ENCODE measurements at places on chromosomes 1 and 21. TPM values are rescaled to one million over a fixed set of nuclear protein-coding genes. Genes with fewer than 3 reads are reported as not detected.
A peak's percentile ranks its signal among the peaks of the same experiment; 100 is the strongest.

FAAH gene
- total RNA-seq, result 30.9 TPM

PDZK1IP1 gene
- total RNA-seq, result 41.2 TPM

AADACL4 gene
- total RNA-seq, result not detected

CHTOP gene
- 63.5 TPM for total RNA-seq

GBP4 gene
- 32.9 TPM for total RNA-seq

POGZ gene
- total RNA-seq, result 96.3 TPM

NTMT2 gene
- not detected for total RNA-seq

ACOT7 gene
- 22.8 TPM for total RNA-seq

SLC2A5 gene
- total RNA-seq, result 0.98 TPM

XCL1 gene
- 0.90 TPM for total RNA-seq

NCF2 gene
- total RNA-seq, result 144 TPM

SEMA4A gene
- total RNA-seq, result 30.7 TPM

GRCh38 chr1:24562625-24563024 lies 6.7 kb downstream of the NCMAP start:
- H3K4me3 ChIP-seq, result no peak overlapping the region
- peaks cover 9% of the 10 kb centered on the region for H3K27me3 ChIP-seq
- H3K27ac ChIP-seq, result no peak overlapping the region
- H3K4me1 ChIP-seq, result no peaks in the 10 kb centered on the region
- DNase-seq, result peak; percentile 42

DNA sequence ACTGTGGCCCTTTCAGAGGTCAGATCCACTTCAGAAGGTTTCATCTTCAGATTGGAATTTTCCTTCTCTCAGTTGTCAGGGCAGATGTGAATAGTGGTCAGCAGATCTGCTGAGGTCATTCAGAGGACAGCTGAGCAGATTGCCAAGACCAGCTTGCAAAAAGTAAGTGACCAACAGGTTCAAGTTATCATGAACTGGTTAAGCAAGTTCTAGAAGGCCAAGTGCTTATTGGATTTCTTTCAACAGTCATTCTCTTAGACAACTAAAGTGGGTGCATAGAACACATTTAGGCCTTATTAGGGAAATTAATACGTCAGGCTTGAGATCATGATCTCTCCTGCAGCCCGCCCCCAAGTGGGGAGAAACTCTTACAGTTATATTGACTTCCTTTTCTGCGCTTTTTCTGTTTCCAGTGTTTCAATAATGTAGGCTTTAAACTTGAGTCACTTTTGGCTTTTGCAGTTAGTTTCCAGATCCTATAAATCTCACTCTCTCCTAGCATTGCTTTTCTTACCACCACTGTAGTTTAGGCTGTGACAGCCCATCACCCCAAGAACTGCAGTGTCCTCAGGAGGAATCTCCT lies 96.4 kb downstream of the C1orf21 start:
- no peaks in the 10 kb centered on the region for H3K27me3 ChIP-seq
- H3K27ac ChIP-seq, result peak overlapping the region; percentile 48
- H3K36me3 ChIP-seq, result peaks cover 1% of the 10 kb centered on the region
- no peak for DNase-seq

DNA sequence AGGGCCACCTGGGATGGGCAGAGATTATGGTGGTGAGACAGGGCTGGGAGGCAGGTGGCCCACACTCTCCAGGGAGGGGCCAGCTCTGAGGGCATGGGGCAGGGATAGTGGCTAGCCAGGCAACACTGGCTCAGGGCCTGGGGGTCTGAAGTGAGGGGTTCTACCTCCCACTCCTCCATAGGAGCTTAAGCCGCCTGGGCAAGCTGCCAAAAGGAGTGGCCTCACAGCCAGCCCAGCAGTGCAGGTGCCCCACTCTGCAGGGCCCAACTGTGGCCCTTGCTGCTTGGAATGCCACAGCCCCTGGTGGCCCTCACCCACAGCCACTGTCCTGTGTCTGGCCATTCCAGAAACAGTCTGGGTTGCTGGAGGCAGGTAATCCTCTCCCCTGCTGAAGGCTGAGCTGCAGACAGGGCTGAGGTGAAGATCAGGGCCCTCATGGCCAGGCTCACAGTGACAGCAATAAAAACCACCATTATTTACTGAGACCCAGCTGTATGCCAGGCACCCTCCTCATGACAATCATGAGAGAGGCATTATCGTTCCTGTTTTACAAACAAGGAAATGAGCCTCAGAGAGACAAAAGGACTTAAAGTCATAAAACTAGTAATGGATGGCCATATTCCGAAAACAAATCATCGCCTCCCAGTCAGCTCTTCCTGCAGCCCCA lies 31.0 kb downstream of the KIF21B start:
- no peak for DNase-seq
- H3K4me3 ChIP-seq, result no peak overlapping the region
- H3K27me3 ChIP-seq, result no peaks in the 10 kb centered on the region
- no peak overlapping the region for H3K27ac ChIP-seq

GRCh38 chr1:155170101-155170785 lies 2.9 kb downstream of the KRTCAP2 start:
- H3K27me3 ChIP-seq, result no peaks in the 10 kb centered on the region
- peaks cover 24% of the 10 kb centered on the region for H3K4me1 ChIP-seq
- no peak overlapping the region for H3K4me3 ChIP-seq
- H3K27ac ChIP-seq, result no peak overlapping the region

DNA sequence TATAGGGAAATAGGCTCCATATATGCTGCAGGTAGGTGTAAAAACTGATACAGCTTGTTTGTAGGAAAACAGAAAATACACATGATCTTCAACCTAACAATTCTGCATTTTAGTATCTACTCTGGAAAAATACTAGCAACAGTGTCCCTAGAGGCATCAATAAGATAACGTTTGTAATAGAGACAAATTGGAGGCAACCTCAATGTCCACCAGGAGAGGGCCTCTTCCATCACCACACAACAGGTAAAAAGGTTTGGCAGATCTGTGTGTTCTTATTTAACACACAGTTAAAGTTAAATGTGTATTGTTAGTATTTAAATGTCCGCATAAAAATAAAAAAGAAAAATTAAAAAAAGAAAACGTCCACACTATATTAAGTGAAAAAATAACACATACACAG lies 5.4 kb downstream of the EIF2D start:
- no peak overlapping the region for H3K27ac ChIP-seq
- no peak overlapping the region for H3K4me3 ChIP-seq
- DNase-seq, result no peak

- no peak overlapping the region for H3K4me3 ChIP-seq
- no peaks in the 10 kb centered on the region for H3K27me3 ChIP-seq
- H3K4me1 ChIP-seq, result no peaks in the 10 kb centered on the region
- no peak for DNase-seq
Observed at GRCh38 chr21:45892916-45893739, 88.4 kb upstream of the COL6A1 start.

GRCh38 chr1:78171736-78172590 lies 126.2 kb downstream of the GIPC2 start:
- no peak for DNase-seq
- H3K27me3 ChIP-seq, result no peaks in the 10 kb centered on the region
- no peaks in the 10 kb centered on the region for H3K4me1 ChIP-seq
- no peak overlapping the region for H3K27ac ChIP-seq
- H3K4me3 ChIP-seq, result no peak overlapping the region

DNA sequence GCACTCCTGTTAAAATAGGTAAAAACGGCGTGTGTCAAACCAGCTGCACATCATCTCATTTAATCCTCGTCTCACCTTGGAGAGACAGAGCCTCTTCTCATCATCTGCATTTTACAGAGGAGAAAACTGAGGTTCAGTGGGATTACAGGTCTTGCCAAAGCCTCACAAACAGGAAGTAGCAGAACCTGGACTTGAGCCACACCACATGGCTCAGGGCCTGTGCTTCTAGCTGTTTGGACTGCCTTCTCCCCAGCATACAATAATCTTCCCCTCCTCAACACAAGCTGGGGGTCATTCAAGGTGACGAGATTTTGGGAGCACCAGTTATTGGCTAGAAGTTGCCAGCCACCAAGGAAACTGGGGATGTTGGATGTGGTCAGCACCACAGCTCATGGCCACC lies 167.9 kb upstream of the ZC3H12A start:
- H3K4me1 ChIP-seq, result no peaks in the 10 kb centered on the region
- H3K4me3 ChIP-seq, result no peak overlapping the region
- no peaks in the 10 kb centered on the region for H3K36me3 ChIP-seq

GRCh38 chr1:54547601-54548388 lies at the start of gene ACOT11:
TSS of gene ACOT11 (plus strand) at chr1:54548228. CDS start at chr1:54548310, 82 bp downstream.
- peak within 1 kb of the TSS; percentile 30 for H3K27ac ChIP-seq
- peak; percentile 82 for DNase-seq
- H3K4me3 ChIP-seq, result peak within 1 kb of the TSS; percentile 25

DNA sequence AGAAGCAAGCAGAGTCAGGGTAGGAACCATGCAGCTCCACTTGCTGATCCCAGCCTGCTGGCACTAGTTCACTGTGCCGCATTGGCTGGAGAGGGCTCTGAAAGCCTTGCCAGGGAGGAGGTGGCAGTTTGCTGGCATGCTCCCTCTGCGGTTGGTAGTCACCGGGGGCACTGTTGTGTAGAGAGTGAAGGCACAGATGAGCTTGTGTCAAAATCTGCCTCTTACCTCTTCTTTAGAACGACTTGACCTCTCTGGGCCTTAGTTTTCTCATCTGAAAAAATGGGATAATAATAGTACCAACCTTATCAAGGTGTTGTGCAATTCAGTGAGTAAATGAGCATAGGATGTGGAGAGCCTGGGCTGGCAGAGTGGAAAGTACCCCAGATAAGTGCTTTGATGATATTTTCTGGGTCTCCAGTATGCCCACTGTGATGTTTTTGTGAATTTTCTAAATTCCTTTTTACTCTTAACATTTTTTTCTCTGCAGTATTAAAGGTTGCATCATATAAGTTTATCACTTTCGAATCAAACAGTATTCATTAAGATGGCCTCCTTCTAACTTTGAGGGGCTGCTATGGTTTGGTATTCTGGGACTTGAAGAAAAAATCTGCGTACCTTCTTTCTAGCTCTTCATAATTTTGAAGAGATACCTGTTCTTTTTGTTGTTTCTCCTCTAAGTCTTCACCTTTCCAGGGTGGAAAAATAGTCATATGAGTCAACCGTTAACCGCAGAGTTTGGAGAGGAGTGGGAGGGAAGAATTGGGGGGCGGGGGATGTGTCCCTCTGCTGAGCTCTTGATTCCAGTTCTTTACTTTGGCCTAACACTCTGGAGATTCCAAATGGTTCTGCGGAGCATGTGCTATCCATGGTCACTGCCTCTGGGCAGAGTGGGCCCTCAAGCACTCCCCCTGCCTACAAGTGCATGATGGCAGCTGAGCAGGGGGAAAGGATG lies 26.8 kb downstream of the SZRD1 start:
- no peak overlapping the region for H3K27ac ChIP-seq
- H3K4me1 ChIP-seq, result peaks cover 24% of the 10 kb centered on the region
- peaks cover 48% of the 10 kb centered on the region for H3K36me3 ChIP-seq
- no peak for DNase-seq

GRCh38 chr1:47411436-47411835 lies 4.6 kb upstream of the FOXE3 start:
- H3K4me1 ChIP-seq, result no peaks in the 10 kb centered on the region
- H3K36me3 ChIP-seq, result no peaks in the 10 kb centered on the region
- DNase-seq, result no peak
- H3K4me3 ChIP-seq, result no peak overlapping the region
- H3K27ac ChIP-seq, result no peak overlapping the region

DNA sequence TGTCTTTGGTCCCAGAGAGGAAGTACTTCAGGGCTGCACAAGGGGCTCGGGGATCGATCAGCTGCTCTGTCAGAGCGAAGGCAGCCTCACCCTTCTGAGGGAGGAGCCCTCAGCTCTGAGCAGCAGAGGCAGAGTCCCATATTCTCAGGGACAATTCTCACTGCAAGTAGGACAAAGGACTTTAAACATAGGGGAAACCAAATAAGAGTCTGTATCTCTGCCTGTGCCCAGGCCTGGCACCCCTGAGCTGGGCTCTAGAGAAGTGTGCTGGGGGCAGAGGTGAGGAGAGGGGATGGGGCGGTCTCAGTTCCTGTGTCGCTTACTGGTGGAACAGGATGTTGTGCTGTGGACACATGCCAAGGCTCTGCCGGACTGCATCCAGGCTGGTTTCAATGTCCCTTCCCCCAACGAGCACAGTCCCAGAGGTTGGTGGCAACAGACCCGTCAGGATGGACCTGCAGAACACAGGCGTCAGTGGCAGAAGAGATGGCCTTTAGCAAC lies 76.6 kb downstream of the ABCA4 start:
- H3K36me3 ChIP-seq, result no peaks in the 10 kb centered on the region
- peak; percentile 78 for DNase-seq
- peak overlapping the region; percentile 70 for H3K27ac ChIP-seq
- peaks cover 44% of the 10 kb centered on the region for H3K4me1 ChIP-seq
- no peak overlapping the region for H3K4me3 ChIP-seq

DNA sequence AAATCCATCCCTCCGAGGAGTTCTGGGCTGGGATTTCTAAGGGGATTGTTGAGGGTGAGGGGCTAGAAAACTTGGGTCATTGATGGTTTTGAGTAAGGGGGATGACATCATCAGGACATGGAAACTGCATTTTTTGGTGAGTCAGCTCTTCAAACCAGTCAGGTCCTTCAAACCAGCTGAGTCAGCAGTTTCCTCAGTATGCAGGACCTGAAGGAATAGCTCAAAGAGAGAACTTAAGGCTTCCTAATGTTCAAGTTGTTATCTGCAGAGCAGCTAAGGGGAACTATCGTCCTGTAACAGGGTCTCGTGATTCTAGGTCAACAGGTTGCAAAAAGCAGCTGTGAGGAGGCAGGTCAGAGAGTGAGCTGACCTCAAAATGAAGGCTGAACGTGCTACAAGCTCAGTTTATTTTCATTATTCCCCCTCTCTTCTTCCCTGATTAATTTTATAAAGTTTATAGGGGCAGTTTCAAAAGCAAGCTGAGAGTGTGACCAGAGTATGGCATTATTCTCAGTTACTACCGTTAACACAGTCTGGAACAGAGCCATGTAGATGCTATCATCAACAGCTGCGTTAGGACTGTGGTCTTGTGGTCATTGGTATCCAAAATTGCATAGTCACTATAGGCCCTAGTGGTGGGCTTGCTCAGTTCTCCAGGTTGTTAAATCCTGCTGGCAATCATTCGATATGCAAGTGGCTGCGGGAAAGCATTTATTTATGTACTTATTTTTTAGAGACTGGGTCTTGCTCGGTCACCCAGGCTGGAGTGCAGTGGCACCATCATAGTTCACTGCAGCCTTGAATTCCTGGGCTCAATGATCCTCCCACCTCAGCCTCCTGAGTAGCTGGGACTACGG lies 10.7 kb upstream of the SDC3 start:
- no peak for DNase-seq
- H3K4me3 ChIP-seq, result no peak overlapping the region
- no peaks in the 10 kb centered on the region for H3K27me3 ChIP-seq
- H3K27ac ChIP-seq, result no peak overlapping the region

DNA sequence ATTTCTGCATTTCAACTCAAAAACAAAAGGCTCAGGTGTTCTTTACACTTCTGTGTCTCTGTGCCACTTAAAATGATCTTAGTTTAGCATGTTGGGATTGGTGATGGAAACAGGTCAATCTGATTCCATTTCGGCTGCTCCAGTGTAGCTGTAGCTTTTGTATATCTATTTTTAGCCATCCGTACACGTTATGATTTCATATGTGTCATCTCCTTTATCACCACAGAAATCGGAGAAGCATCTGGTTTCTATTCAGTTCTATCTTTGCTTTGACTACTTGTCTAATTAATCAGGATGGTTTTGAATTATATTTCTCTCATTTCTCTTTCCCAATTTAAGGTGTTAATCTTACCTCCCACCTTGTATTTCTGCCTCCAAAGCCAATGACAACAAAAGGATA lies 41.1 kb downstream of the RGS21 start:
- H3K27me3 ChIP-seq, result no peaks in the 10 kb centered on the region
- no peaks in the 10 kb centered on the region for H3K36me3 ChIP-seq
- no peaks in the 10 kb centered on the region for H3K4me1 ChIP-seq
- DNase-seq, result no peak
- no peak overlapping the region for H3K4me3 ChIP-seq
- H3K27ac ChIP-seq, result no peak overlapping the region
